HT-29 (cell line): ENCODE measurements at places on chromosomes 3 and 15. TPM values are rescaled to one million over a fixed set of nuclear protein-coding genes. Genes with fewer than 3 reads are reported as not detected.

GRCh38 chr15:95946926-95947325 is 383.6 kb upstream of the NR2F2 start:
- no peak for DNase-seq

DNA sequence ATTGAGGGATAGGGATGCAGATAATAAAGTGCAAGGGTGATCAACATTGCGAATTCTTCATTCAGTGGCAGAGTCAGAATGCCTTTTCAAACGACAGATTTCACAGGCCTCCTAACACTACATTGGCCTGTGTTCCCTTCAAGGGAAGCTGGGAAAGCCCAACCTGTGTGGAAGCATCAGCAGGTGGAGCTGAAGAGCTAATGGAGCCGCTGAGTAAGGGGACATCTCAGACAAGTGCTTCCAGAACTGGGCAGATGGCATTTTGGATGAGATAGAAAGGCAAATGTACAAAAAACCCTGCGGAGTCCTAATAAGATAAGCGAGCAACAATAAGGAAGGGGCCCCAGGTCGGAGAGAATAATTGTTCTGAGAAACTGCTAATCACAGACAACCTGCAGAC is 8.5 kb upstream of the SLC24A5 start:
- peak; percentile 57 for DNase-seq

DNA sequence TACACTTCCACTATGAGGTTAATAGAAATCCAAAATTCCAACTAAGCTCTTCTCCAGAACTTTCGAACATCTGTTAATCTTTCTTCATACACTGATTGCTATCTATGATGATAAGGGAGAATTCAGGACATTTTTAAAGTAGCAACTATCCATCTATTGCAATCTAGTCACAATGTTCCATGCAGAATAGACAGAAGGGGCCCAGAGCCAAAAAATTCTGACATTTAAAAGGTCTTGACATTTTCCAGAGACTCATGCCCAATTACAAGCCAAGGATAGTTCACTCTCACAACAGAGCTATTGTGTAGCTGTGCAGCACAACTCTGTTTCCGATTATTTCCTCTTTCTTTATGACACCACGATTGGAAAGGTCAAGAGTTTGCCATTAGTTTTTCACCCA is 999.7 kb upstream of the ALCAM start:
- DNase-seq, result no peak

- no peak for DNase-seq
These were observed 53.4 kb upstream of the C15orf39 start for GRCh38 chr15:75148280-75148679.

- DNase-seq, result no peak
These were observed 25.9 kb upstream of the PLXNA1 start for GRCh38 chr3:126956866-126957650.

GRCh38 chr3:48997714-48998637 is 7.9 kb downstream of the P4HTM start:
- no peak for DNase-seq

DNA sequence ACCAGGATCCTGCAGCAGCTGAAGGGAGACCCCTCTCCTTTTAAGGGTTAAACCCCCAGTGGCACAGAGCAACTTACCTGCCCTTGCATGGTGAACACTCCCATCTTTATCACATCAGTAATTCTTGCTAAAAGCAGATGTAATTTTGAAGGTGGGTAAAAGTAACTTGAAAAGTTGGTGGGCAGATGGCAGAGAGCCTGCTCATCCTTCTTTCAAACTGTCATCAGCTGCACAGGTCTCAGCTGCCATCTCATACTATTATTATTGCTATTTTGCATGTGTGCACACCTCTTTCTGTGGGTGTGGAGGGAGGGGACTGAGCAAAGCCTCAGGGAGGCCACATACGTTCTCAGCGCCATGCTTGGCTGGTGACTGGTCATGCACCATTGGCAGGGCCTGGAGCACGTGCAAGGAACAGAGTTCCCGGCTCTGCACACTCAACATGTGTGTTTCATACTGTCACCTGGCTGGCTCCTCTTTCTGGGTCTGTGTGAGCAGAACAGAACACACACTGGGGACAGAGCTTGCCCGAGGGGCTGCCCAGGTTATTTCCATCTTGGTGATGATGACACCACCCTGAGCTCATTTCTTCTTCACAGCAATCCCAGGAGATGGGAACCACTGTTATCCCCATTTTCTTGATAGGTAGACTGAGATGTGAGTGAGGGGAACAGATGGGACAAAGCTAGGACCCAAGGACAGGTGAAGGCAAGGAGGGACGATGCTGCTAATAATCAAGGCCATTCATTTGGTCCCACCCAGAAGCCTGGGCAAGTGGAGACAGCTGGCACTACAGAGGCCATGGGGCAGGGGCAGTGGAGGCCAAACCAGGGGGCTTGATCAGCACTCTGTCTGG is 95.8 kb upstream of the KLF13 start:
- no peak for DNase-seq

- DNase-seq, result no peak
These were observed 204.4 kb downstream of the SLC9A9 start for GRCh38 chr3:143643905-143644304.

DNA sequence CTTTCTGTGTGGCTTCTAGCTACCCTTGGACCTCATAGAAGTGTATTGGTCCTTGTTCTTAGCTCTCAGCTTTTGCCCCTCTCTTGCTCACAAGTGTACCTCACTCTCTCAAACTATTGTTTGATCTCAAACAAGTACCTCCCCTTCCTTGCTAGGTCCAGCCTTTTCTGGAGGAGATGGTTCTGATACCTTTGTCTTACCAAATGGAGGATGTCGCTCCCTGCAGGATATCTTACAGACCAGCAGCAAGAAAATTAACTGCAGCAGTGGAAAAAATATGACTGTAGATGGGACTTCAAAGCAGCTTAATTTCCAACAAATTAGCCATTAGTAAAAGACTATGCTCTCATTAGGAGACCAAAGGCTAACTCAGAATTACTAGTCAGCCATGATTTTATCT is 388.1 kb upstream of the ROBO2 start:
- DNase-seq, result no peak

- DNase-seq, result no peak
These were observed 9.2 kb upstream of the HLTF start for GRCh38 chr3:149095487-149095886.

- DNase-seq, result no peak
These were observed 23.5 kb downstream of the IL12A start for GRCh38 chr3:160012108-160012507.

GRCh38 chr15:56978898-56979662 is 60.6 kb downstream of the TCF12 start:
- peak; percentile 47 for DNase-seq

DNA sequence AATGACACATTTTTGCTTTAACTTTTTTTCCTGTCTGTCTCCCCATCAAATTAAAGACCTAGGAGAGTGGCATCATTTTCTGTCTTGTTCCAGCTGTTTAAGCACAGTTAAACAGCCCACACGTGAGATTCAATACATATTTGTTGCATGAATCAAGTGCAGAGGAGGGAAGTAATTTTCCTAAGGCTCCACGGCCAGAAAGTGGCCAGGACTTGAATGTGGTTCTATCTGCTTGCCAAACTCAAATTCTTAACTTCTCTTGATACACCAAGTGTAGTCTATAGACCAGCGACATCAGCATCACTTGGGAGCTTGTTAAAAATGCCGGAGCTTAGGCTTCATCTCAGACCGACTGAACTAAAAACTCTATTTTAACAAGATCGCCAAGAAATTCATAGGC is 724.8 kb upstream of the CFAP20DC start:
- no peak for DNase-seq

Gene HTR3E
- total RNA-seq, result not detected in 2 replicates

Gene COL6A6
- not detected in 2 replicates for total RNA-seq

Gene NDN
- total RNA-seq, result not detected in 2 replicates

Gene ROBO2
- total RNA-seq, result 0.55 and 2.8 TPM in 2 replicates

Gene RARB
- total RNA-seq, result not detected in 2 replicates

Gene TTC23
- total RNA-seq, result 8.3 and 8.6 TPM in 2 replicates

Gene NKIRAS1
- 1.2 and 2.2 TPM in 2 replicates for total RNA-seq
